ENCODE measurements at places on chromosomes 13 and 19.

DNA sequence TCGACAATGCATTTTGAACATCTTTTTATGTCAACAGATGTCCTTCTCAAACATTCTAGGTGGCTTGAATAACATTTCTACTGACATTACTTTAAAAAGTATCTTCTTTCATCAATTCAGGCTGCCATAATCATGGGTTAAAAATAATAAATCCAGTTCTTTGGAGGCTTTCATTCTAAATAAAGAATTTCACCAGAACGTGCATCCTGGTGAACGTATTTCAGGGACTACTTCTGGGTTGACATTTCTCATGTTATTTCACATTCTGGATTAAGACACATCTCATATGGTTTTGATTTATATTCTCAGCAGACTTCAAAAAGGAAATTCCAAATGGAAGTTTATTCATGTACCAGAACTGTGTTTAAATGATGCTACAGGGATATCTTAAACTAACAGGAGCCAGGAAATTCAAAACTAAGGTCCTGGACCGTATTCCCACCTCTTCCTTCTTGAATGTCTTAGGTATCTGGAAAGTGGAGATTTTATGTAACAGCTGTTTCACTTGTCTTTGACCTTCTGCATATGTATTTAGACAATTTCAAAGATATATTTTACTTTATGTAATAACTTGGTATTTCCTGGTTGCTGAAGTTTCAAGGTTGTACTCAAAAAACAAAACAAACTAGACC lies 107.2 kb downstream of the STARD13 start:
- no peak for DNase-seq

GRCh38 chr13:76297331-76297730 lies 588.9 kb downstream of the KCTD12 start:
- DNase-seq, result no peak

- no peak for DNase-seq
Measured at GRCh38 chr19:12034620-12035019, 859 bp downstream of the ZNF433 start.

DNA sequence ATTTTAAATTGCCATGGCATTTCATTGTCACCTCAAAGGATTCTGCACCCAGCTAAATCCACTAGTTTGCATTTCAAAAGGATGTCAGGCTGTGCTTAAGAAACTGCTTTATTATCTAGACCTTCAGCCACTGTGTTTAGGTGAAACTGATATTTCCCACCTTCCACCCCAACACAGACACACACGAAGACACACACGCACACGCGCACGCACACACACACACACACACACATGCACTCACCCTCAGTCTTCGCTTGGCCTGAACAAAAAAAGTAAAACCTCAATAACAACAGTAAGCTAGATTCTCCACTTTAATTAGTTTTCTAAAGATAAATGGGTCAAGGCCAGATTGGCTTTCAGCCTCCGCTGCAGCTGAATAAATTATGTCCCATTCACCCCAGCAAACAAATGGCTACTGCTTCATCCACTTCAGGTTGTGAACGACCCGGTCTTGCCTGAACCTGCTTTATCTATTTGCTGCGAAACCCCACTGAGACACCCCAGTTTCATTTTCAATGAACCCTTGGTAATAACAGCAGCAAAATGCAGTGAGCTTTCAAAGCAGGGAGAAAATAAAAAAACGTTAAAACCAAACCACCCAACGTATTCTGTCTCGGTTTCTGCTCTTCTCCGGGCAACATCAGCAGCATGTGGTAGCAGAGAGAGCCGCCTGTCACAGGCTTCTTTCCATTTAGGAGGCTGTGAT lies 166.8 kb downstream of the DCT start:
- DNase-seq, result no peak

GRCh38 chr13:52744842-52745375 lies 5.3 kb upstream of the CNMD start:
- DNase-seq, result no peak

GRCh38 chr13:103539721-103540381 lies 473.6 kb upstream of the SLC10A2 start:
- DNase-seq, result no peak

GRCh38 chr13:68185444-68186141 lies 955.5 kb upstream of the PCDH9 start:
- no peak for DNase-seq

DNA sequence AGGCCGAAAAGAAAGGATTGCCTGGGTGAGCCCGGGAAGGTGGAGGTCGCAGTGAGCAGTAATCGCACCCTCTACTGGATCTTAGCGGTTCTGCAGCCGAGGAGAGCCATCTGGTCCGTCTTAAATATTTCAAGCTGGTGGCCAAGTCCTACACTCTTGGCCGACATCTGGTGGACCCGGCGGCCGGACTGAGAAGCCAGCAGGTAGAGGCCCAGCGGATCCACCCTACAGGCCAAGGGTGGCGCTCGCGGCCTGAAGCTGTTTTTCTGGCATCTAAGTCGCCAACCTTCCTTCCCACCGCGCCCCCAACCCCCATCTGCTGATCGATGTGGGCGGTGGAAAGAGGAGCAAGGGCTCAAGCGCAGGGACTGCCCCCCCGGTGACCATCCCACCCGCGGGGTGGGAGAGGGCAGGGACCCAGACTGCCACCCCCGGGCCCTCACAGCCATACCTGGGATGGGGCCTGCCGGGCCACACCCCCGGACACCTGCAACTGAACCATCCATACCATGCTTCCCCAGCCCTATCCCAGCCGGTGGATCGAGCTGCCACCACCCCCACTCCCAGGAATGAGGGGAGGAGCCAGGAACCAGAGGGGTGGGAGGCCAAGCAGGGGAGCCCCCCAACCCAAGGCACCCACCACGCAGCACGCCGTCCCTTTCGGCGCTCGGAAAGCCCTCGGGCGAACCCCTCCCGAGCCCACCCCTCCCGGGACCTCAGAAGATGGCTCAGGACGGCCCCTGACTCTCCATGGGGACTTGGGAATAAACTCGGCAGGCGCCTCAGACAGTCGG lies 46.3 kb upstream of the ZNF730 start:
- peak; percentile 46 for DNase-seq

- DNase-seq, result no peak
Measured at GRCh38 chr13:50141375-50141975, 126.2 kb downstream of the KCNRG start.

DNA sequence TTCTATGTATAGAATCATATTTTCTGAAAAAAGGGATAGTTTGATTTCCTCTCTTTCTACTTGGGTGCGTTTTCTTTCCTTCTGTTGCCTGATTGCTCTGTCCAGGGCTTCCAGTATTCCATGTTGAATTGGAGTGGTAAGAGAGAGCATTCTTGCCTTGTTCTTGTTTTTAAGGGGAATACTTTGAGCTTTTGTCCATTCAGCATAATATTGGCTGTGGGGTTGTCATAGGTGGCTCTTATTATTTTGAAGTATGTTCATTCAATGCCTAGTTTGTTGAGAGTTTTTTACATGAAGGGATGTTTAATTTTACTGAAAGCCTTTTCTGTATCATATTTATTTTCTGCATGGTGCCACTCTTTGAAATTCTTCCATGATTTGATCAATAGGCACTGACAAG lies 173.5 kb upstream of the IRS2 start:
- no peak for DNase-seq

- DNase-seq, result peak; percentile 71
Measured at GRCh38 chr19:8396563-8397203, 6.5 kb downstream of the RAB11B start.

DNA sequence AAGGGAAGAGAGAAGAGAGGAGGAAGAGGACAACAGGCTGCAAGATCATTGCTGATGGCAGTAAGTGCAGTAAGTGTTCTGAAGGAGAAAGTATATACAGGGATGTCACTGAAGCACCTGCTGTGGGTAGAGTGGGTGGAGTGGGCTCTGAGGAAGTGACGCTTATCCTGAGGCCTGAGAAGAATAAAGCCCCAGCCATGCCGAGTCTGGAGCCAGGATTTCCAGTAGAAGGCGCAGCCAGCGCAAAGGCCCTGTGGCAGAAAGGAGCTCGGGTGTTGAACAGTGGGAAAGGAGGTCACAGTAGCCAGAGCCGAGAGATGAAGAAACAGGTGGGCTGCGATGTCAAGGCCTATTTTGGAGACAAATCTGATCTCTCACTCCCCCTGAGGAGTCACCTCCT lies 31.8 kb upstream of the ADGRE5 start:
- no peak for DNase-seq

- no peak for DNase-seq
Measured at GRCh38 chr13:43908156-43909126, 28.7 kb downstream of the LACC1 start.

DNA sequence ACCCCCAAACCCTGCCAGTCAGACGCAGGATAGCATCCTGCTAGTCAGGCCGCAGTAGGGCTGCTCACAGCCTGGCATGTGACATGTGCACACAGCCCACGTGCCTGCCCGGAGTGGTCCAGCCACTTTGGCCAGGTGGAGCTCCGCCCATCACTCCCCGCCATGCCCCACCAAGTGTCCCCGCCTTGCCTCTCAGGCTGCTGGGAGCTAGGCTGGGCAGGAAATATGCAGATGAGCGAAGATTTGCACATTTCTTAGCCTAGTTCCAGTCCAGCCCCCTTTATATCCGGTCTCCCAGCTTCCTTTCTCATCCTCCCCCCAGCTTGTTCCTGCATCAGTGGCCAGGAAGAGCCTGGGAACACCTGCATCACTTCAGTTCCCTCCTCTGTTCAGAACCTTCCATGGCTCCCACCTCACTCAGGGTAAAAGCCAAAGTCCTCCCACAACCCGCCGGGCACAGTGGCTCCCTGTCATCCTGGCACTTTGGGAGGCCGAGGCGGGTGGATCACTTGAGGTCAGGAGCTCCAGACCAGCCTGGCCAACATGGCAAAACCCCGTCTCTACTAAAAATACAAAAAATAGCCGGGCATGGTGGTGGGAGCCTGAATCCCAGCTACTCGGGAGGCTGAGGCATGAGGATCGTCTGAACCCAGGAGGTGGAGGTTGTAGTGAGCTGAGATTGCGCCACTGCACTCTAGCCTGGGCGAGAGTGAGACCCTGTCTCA lies 2.3 kb upstream of the DOCK6 start:
- peak; percentile 46 for DNase-seq

DNA sequence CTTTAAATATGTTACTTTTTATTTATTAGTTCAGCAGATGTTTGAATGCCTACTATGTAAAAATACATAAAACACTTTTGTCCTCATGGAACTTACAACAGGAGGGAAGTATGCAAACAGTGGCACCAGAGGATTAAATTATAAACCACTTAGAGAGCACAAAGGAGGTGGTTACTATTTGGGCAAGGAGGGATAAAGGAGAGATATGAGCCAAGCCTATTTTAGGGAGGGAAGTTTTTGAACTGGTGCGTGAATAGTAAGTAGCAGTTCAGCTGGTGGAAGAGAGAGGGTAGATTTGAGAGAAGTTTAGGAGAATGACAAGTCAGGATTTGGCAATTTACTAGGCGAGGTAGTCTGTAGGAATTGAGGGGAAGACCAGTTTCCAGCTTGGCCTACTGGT lies 8.6 kb downstream of the AKAP11 start:
- no peak for DNase-seq

DNA sequence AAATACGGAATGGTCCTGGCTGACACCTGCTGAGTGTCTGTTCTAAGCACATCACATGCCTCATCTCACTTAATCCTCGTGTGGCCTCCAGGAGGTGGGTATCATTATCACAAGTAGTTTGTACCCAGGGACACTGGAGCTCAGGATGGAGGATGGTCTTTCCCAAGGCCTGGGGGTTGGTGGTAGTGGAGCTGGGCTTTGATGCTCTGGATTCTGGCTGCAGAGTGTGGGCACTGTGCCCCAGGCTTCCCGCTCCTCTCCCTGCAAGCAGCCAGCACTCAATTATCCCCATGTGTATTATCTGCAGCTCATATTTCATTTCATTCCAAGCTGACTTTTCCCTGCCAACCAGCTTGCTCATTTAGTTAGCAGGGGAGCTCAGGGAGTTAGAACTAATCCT lies 52.1 kb downstream of the SIAH3 start:
- DNase-seq, result peak; percentile 48

- DNase-seq, result no peak
Measured at GRCh38 chr13:94959626-94960025, 247.3 kb upstream of the SOX21 start.

GRCh38 chr19:47210689-47211316 lies 20.2 kb downstream of the BBC3 start:
- peak; percentile 65 for DNase-seq

GRCh38 chr19:1354970-1355567 lies 28.6 kb upstream of the NDUFS7 start:
- peak; percentile 32 for DNase-seq

GRCh38 chr19:4337906-4338440 lies 654 bp downstream of the STAP2 start:
- no peak for DNase-seq

- DNase-seq, result no peak
Measured at GRCh38 chr13:80033286-80033685, 307.6 kb downstream of the SPRY2 start.

- peak; percentile 22 for DNase-seq
Measured at GRCh38 chr13:44763615-44764301, 187.6 kb upstream of the TSC22D1 start.

- DNase-seq, result peak; percentile 67
Measured at GRCh38 chr19:48351341-48351752, 12.4 kb downstream of the TMEM143 start.

- peak; percentile 81 for DNase-seq
Measured at GRCh38 chr13:49495783-49496762, at the start of gene PHF11. TSS of gene PHF11 (plus strand) at chr13:49495953. CDS start at chr13:49496002, 49 bp downstream.

DNA sequence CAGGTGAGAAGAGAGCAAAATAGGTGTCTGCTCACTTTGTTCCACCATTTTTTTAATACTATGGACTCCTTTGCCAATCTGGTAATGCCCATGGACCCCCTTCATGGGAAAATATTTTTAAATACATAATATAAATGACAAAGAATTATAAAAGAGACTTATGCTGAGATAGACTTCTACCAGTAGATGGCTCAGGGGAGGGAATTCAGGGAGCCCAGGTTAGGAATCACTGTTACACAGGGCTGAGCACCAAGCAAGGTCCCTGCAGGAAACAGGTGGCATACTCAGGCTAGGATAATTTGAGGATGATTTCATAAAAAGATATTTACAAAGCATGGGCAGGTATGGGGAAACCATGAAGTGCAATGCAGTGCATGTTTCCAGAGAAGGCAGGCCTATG lies 525.9 kb downstream of the FGF9 start:
- DNase-seq, result no peak

GRCh38 chr13:59950266-59950665 lies 213.5 kb downstream of the DIAPH3 start:
- DNase-seq, result no peak

DNA sequence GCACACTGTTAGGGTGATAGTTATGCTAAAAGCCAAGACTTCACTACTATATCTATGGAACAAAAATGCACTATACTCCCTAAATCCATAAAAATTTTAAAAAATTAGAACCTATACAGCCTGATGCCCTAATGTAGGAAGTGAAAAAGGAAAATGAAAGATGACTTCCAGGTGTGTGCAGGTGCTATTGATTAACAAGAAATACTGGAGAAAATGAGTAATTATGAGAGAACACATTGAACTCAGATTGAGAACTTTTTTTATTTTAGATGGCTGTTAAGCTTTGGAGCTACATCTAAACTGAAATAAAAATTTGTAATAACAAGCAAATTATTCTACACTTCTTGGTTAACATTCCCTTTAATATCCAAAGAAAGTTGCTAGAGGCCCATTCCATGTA lies 1015.7 kb downstream of the PCDH9 start:
- DNase-seq, result no peak

- peak; percentile 72 for DNase-seq
Measured at GRCh38 chr19:38729653-38730469, 14.4 kb downstream of the CAPN12 start.

- DNase-seq, result no peak
Measured at GRCh38 chr13:44425041-44425814, 51.6 kb downstream of the SERP2 start.

Measured in left ventricle myocardium inferior (tissue), 1 donor.